Fibroblast of skin of left quadriceps (primary cell): ENCODE measurements at places on chromosomes 12 and 14.

GRCh38 chr12:131131808-131132117, 178.1 kb downstream of the ADGRD1 start:
- no peak for DNase-seq

- DNase-seq = no peak
Measured at GRCh38 chr12:70443062-70443673, 77.1 kb downstream of the KCNMB4 start.

DNA sequence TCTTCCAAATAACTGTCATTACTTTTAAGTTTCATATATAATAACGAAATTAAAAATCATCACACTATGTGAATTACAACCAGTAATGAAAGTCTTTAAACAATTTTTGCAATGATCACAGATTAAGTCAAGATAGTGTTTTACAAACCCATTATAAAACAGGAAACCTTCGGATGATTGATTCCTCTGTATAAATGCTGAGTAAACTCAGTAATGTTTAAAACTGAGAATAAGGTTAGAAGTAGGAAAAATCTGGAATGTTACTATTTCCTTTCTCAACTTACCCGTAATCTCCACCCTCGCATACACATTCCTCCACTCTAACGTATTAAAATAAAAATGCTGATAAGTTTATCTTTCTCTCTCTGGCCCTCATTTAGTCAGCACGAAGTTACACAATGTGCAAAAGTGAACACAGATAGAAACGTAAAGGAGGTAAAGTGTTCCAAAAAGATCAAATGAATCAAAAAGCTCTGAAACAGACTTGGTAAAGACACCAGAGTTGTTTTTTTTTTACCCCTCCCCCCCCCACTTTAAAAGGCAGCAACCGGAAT, 1.6 kb downstream of the ZFC3H1 start:
- DNase-seq = peak; percentile 19

DNA sequence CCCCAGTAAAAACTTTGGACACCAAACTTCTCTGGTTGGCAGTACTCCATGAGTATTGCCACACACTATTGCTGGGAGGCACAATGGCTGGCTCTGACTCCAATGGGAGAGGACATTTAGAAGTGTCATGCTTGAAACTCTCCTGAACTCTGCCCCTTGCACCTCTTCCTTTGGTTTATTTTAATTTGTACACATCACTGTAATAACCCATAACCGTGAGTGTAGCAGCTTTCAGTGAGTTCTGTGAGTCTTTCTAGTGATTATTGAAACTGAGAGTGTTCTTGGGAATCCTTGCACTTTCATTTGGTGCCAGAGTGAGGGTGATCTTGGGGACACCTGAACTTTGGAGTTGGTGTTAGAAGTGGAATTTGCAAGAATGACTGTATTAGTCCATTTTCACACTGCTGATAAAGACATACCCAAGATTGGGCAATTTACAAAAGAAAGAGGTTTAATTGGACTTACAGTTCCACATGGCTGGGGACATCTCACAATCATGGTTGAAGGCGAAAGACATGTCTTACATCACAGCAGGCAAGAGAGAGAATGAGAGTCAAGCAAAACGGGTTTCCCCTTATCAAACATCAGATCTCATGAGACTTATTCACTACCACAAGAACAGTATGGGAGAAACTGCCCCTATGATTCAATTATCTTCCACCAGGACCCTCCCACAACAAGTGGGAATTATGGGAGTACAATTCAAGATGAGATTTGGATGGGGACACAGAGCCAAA, 41.3 kb upstream of the CEP83 start:
- DNase-seq = no peak

DNA sequence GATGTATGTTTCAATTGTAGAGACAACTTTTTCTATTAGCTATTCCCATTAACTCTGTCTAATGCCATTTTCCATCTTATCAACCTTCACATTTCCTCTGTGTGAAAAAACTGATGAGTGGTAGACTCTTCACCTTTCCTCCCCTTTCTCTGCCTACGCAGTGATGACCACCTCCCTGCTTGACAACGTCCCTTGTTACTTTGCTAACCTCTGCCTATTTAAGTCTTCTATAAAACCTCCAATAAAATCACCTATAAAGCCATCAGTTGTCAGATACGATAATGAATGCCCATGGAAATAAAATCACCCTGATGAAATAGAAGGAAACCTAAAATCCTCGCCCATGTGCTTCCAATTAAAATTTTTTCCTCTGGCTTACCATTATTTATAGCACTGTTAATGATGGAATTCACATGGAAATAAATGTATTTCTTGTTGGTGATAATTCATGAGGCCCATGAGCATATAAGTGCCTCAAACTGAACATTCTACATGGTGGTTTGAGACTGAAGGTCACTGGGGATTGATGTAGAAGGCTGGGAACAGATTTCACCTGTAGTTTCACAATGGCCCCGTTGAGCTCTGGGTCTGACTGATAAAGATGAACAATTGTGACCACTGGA, 1454.0 kb upstream of the SEL1L start:
- DNase-seq = peak; percentile 60

GRCh38 chr14:26596543-26597061, 1.2 kb downstream of the NOVA1 start:
- no peak for DNase-seq

GRCh38 chr12:76569685-76570604, 10.4 kb upstream of the OSBPL8 start:
- DNase-seq = no peak

GRCh38 chr14:104547310-104547997, 32.1 kb upstream of the C14orf180 start:
- DNase-seq = no peak

- no peak for DNase-seq
Measured at GRCh38 chr14:69595336-69595735, 16.1 kb upstream of the SUSD6 start.

DNA sequence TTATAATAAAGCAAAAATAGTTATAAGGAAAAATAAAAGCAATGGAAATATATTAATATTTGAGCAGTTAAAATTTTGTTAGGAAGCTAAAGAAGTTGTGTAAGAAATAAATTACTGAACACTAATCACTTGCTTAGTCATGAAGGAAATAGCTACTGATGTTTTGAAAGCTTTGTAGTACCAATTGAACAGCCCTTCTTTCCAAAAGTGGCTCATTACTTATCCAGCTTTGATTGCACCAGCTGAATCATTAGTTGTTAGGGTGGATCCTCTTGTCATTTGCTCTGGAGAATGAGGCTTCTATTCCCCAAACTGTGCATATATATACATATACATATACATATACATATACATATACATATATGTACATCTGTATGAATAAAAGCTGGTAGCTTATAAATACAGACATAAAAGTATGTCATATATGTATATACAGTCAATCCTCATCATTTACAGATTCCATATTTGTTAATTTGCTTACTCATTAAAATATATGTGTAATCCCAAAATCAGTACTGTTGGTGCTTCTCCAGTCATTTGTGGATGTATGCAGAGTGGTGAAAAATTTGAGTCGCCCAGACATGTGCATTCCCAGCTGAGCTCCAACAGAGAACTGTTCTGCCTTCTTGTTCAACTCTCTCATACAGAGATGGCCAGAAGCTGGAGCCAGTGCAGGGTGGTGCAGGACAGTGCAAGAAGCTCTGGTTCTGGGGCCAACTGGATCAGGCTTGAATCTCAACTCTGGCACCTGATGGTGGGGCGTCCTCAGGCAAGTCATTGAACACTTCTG, 214.1 kb downstream of the RPAP3 start:
- no peak for DNase-seq

DNA sequence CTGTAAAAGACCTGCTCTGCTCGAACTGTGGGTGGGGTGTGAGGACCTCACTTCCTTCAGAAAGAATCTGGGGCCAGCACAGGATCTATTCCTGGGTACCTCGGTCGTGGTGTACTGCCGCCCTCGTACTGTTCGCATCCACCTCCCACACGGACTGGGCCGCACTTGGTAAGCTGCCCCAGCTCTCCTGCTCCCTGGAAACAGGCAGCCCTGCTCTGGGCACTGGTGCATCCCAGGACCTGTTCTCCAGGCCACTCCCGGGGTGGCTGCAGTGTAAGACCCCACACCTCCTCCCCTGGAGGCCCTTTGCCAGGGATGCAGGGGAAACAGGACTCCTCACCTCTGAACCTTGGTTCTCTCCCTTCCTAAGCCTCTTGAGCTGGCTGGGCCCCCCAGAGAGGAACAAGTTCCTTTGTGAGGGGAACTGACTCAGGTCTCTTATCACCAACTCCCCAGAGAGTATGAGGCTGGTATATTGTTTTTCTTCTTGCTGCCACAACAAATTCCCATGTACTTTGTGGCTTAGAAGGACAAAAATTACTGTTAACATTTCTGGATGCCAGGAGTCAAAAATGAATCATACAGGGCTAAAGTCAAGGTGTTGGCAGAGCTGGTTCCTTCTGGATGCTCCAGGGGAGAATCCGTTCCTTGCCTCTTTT, 276.5 kb downstream of the NUAK1 start:
- no peak for DNase-seq

DNA sequence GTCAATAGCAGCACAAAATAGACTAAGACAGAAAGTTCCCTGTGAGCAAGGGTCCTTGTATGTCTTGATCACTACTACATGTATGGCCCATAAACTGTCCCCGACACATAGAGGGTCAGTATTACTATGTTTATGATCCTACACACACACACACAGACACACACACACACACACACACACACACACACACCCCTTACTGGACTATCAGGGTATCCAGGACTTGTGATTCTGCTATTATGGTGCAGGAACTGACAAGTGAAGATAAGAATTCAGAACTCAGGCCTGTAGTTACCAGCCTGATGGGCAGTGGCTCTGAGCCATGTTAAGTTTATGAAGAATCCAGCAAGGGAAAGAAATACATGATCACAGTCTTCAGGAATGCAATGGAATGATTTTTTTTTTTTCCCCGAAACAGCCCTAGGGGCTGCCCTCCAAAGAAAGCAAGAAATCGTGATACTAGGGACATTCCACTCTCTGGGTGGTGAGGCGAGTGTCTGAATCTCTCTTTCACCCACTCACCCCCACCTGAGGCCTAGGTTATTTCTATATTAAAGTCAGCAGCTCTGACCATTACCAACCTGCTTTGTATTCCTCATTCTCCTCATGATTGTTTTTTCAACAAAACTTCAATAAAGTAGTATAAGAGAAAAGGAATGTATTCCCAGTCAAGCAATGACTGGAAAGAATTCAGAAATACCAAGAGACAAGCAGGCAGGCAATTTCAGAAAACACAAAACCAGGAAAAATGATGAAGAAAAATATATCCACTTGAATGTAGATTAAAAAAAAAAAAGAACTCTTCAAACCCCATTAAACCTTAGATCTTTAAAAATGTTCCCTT, 105.8 kb downstream of the AVPR1A start:
- DNase-seq = peak; percentile 33

DNA sequence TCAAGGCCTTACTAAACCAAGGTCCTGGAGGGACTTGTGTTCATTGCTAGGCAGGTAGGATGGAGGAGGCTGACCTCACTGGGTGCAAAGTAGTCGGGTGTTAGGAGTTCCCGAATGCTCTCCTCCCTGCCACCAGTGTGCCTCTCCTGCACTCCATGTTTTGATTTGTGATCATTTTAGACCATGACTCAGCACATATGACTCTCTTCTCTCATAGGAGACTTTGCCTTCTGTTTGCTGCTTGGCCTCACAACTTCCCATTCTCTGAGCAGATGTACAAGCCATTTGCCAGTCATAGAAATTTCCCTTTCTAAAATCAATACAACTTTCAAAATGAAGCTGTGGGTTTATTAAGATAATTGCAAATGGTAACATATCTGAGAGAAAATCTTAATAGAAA, 46.6 kb upstream of the LRIG3 start:
- peak; percentile 3 for DNase-seq

- no peak for DNase-seq
Measured at GRCh38 chr12:117046011-117046369, 53.2 kb downstream of the TESC start.

GRCh38 chr14:98766818-98767217, 505.2 kb downstream of the BCL11B start:
- peak; percentile 32 for DNase-seq

GRCh38 chr14:22007363-22007762, 333.7 kb upstream of the OR4E1 start:
- no peak for DNase-seq

DNA sequence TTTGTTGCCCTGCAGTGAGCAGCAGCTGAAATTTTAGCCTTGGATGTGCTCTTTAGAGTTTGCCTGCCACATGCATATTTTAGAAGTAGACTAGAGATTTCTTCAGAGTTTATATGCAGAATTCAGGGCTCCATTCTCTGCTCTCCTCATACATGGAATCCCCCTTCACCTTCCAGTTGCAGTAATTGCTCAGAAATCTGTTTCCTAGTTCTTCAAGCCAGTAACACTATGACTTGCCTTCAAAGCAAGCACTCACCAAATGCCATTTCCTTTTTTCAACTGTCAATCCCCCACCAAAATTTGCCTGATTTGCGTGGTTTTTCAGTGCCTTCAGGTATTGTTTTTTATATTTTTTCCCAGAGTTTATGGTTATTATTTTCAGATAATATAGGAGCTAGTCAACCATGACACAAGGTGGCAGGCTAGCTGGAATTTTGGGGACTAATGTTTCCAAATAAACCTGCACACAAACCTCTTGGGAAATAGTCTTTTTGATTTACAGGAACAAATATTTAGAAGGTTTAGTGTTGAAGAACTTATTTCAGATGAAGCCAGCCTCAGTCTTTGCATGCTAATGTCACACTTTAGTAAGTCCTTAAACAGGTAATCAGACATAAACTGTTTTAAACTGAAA, 79.2 kb downstream of the ASCL1 start:
- no peak for DNase-seq

DNA sequence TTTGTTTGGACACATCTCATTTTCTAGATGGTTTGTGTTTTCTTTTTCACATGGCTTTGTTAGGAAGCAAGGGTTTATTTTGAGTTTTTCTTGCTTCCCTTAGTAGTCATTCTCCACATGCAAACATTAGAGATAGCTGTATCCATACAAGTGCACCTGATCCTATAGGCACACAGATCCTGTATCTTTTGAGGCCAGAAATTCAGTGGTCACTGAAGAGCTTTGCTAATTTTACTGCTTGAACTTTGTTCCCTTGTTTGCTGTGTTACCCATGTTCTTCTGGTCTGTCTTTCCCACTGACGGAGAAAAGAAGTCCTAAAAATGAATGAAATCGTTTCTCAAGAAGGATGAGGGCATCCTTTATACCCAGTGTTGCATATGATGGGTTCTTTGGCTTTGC, 14.7 kb downstream of the HMGA2 start:
- no peak for DNase-seq

DNA sequence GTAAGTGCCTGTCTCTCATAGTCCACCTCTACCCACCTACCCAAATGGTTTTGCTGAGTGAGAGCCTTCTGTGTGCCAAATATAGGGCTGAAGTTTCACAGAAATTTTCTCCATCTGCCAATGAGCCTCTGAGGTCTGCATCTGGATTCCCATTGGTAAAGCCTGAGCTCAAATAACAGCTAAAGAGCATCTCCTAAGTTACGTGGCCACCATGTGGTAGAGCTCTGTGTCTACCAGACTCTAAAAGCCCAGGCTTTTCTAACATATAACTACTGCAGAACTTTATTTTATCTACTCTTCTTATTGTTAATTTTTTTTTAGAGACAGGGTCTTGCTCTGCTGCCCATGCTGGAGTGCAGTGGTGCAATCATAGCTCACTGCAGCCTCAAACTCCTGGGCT, 16.0 kb downstream of the AMDHD1 start:
- no peak for DNase-seq

GRCh38 chr14:99516156-99516870, 35.1 kb downstream of the CCNK start:
- no peak for DNase-seq

GRCh38 chr12:89216211-89216952, 135.9 kb downstream of the DUSP6 start:
- no peak for DNase-seq
